HTR-8/SVneo (cell line): ENCODE measurements at places on chromosomes 16 and 17.
A peak's percentile ranks its signal among the peaks of the same experiment; 100 is the strongest.

GRCh38 chr17:34368946-34369500 lies 6.0 kb upstream of the CCL1 start:
- DNase-seq: no peak

- no peak for DNase-seq
Observed at GRCh38 chr17:78415821-78416711, 37.6 kb downstream of the PGS1 start.

DNA sequence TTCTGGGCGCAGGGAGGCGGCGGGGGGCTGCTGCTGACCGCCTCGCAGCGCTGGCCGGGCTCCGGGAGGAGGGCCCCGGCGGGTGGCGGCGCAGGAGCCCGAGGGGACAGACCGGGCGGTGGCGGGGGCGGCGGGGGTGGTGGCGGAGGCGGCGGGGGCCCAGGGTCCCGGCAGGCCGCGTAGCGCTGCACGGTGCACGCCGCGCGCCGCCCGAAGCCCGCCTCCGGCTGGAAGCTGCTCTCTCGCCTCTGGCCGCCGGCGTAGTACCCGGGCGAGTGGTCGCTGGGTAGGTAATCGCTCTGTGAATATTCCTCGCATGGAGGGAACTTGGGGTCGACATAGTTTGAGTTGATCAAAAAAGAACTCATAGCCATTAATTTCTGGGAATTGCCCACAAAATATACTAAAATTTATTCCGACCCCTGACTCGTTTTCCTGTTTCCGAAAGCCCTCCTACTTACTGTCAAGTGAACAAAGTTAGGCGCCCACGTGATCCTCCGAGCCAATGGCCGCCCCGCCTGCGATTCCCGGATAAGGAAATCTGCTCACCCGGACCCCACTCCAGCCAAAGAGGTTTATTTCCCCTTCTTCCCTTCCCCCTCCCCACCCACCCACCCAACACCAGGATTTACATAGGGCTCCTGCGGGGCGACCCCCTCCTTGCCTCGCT lies at the start of gene HOXB4:
TSS of gene HOXB4 (minus strand) at position 405 of the 670 bp plus-strand sequence. CDS start at position 374, 31 bp downstream.
- DNase-seq: peak; percentile 87

DNA sequence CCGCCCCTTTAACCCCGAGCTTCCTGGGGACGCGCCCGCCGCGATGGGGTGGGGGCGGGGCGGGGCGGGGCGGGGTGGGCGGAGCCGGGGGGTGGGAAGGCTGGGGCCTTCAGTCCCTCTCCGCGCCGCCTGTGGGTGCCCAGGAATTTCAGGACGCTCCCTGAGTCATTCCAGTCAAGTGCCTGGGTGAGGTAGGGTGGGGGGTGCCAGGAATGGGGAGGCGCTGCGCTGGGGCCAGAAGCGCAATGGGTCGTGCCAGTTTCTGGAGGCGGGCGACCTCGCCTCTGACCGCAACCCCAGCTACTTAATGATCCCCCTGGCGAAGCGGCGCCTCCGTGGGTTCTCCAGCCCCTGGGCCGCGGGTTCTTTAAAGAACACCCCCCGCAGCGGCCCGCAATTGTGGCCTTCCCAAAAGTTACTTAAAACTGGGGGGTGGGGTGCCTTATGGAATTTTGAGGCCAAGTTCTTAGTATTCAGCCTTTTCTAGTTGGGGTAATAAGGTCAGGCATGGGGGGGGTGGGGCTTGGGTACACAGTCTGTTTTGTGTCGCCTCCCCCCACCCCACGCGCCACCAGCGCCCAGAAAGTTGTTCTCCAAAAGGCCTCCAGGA lies 826 bp upstream of the GSE1 start:
- DNase-seq: peak; percentile 98

DNA sequence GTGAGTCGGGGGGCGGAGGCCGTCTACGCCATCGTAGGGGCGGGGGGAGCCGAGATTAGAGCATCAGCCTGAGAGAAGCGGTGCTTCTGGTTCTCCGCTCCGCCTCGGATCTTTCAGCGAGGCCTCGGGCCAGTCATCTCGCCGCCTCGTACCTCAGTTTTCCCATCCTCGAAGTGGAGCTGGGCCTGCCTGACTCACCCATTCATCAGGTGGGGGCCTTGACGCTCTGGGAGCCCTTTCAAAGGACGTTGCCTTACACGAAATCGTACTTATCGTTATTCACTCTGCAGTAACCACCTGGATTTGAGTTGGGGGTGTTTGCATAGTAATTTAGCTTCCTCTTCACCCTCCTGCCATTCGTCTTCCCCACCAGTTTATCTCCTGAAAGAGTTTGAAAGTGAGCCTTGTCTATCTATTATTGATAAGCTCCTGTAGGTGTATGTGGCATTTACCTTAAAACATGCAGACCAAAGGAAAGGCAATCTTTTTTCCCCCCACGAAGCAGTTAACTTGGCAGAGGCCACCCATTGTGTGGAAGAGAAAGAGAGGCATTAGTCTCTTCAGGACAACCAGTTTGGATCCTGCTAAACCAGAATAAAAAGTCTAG lies 674 bp downstream of the TAF15 start:
- DNase-seq: no peak

DNA sequence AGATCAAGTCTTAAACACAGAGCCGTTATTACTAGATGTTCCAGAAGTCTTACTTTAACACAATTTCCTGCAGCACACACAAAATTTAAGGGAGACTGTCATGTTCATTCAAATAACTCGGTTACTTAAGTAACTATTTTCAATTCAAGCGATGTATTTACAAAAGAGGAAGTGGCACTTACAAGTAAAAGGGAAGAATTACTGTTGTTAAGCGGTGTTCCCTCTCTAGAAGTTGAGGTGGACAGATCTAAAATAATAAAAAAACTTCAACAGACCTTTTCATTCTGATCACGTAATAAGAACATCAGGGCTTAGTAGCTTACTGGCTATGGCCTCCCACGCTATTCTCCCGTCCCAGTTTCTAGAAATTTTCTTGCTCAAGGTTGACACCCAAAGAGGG lies 26.2 kb upstream of the TXNDC11 start:
- no peak for DNase-seq

DNA sequence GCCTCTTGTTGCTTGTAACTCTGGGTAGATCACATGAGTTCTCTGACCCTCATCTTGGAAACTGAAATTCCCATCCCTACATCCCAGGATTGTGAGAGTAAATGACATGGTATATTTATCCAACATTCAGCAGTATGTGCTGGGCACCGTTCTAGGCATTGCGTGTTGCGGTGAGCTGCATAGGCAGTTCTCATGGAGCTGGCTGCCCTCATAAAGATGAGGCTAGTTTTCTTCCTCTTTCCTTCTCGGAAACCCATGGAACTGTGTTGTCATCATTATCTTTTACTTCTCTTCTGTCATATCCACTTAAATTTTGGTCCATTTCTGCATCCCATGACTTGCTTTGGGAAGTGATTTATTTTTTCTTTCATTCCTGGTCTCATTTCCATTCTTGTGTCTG lies 17.2 kb downstream of the CMIP start:
- DNase-seq: no peak

- DNase-seq: no peak
Observed at GRCh38 chr16:58509256-58510096, 5.8 kb upstream of the SETD6 start.

DNA sequence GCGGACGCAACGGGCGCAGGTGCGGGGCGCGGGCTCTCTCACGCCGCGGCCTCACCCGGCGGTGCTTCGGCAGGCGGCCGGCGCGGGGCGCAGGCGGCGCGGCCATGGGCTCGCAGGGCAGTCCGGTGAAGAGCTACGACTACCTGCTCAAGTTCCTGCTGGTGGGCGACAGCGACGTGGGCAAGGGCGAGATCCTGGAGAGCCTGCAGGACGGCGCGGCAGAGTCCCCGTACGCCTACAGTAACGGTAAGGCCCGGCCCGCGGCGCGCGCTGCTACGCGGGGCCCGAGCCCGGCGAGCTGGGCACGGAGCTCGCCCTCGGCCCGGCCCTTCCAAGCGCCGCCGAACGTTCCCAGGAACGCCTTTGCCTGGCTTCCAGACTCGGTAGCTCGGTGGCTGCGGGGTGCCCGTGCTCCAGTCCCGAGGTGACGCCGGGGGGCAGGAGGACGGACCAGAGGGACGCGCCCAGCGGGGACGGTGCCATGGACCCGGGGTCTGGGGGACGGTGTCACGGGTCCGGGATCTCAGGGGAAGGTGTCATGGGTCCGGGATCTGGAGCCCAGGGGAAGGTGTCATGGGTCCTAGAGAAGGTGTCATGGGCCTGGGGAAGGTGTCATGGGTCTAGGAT lies 435 bp downstream of the RAB40C start:
- DNase-seq: no peak

DNA sequence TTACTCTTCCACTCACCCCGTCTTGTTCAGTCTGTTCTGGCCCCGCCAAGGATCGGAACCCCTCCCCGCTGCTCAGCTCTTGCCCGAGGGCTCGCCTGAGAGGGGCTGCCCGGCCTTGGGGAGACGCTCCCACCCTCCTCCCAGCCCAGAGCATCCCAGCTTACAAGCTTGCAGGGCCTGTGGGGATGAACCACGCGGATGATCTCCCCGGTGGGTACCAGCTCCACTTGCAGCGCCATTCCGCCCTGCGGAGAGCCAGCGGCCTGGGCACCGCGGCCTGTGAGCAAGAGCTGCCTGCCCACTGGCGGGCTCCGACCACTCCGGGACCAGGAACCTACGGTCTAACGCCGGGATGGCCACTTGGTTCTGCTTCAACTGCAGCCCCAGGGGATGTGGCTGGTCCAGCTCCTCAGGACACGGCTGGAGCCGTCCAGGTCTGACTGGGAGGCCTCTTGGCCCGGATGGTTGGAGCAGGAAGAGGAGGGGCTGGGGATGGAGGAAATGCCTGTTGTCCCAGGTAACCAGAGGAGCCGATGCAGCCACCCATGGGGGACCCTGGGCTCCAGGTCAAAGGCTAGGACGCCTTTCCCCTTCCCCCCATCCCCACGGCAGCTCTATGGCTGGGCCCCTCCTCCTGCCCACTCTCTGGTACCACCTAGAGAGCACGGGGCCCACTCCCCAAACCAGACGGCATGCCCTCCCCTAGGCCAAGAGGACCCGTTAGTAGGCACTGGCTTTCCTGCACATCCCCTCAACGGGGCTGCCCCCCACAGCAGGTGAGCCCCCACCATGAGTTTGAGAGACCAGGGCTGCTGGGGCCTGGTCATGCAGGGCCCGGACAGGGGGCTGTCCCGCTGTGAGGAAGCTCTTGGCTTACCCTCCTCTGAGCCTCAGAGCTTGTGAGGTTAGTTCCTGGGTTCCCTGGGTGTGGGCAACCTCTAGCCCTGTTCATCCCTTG lies at the start of gene MYO1C:
TSS of gene MYO1C (minus strand) at position 438 of the 958 bp plus-strand sequence. CDS start at position 239, 199 bp downstream.
- no peak for DNase-seq

GRCh38 chr16:74216319-74216718 lies 80.3 kb upstream of the PSMD7 start:
- DNase-seq: no peak

GRCh38 chr17:4696437-4696805 lies 7.5 kb downstream of the PELP1 start:
- no peak for DNase-seq

GRCh38 chr17:70658317-70658716 lies 489.0 kb downstream of the KCNJ2 start:
- no peak for DNase-seq

- no peak for DNase-seq
Observed at GRCh38 chr17:41475421-41475820, 5.5 kb downstream of the KRT35 start.

GRCh38 chr16:23254338-23254737 lies 47.8 kb upstream of the SCNN1B start:
- DNase-seq: peak; percentile 8

DNA sequence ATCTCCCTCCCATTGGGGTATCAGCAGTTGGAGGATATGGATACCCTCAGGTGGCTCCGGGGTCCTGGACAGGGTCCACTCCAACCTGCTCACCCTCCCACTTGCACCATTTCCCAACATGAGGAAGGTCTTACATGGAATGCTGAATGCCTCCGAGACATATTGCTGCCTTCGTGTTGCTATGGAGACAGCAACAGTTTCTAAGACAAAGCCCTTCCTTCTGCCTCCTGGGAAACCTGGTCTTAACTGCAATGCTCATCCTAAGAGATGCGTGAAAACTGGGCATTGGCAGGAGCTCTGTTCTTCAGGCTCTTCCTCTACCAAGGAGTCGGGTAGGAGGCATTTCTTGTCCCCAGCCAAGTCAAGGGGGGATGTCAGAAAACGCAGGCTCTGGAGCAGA lies 45.2 kb downstream of the ST3GAL2 start:
- no peak for DNase-seq

- DNase-seq: peak; percentile 87
Observed at GRCh38 chr17:19346351-19347255, 15.9 kb downstream of the B9D1 start.

- no peak for DNase-seq
Observed at GRCh38 chr16:85838381-85838780, 38.9 kb downstream of the COX4I1 start.

GRCh38 chr17:4032738-4033137 lies 68.5 kb upstream of the ATP2A3 start:
- DNase-seq: no peak

DNA sequence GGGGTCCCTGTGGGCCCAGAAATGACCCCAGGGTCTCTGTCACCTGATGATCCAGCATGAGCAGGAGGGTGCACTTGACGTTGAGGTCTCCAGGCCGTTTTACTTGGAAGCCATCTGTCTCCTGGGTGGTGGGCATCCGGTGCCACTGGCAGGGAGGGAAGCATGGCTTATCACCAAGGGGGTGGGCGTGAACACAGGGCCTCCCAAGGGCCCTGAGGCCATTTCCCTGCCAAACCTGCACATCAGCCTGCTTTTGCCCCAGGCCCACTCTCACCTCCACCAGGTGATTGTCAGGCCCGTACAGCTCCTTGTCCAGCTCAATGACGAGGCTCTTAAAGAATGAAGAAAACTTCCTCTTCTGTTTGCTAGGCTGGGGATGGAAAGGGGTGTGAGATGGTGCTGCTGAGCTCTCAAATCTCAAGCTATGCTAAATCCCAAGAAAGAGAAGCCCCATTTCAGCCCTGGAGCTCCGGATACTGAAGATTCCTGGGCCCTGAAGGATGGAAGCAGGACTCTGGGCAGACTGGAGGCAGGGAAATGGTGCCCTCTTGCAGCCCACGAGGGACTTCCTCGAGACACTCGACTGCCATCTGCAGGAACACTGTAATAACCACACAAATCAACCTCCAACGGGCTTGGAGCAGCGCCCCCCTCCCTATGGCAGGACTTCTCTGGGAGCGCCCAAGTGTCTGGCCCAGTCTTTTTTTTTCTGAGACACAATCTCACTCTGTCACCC lies 7.1 kb upstream of the FTSJ3 start:
- peak; percentile 79 for DNase-seq

DNA sequence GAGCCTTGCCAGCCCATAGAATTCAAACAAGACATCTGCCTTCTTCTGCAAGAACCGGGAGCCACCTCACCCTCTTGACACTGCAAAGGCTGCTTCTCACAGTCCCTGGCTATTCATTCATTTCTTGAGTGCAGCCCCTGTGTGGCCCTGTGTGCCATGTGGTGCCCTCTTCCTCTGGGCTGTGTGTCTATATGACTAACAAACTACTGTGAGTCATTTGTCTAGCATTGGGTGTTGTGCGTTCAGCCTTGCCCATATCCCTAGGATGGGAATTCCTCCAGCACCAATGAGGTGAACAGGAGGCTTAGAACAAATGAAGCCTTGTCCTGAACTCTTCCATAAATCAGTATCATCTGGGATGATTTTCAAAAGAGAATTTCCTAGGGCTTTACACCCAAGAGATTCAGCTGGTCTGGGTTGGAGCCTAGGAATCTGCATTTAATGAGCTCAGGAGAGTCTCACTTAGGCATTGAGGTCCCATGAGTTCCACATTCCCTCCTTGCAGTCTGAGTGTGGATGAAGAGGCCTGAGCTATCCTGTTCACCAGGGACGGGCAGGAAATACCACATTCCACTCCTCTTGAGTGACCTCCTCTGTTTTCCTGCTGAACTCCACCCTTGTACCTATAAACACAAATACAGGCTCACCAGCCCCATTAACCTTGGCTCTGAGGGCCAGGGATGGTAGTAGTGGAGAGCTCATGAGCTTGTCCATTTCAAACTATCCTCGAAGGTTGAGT lies 308.7 kb upstream of the N4BP1 start:
- no peak for DNase-seq
